Natural killer cell (primary cell): ENCODE measurements at places on chromosomes 12 and 14.

GRCh38 chr12:119700078-119700477 lies 32.1 kb downstream of the PRKAB1 start:
- DNase-seq, result no peak
- H3K4me1 ChIP-seq, result no peaks in the 10 kb centered on the region
- H3K36me3 ChIP-seq, result no peaks in the 10 kb centered on the region
- no peaks in the 10 kb centered on the region for H3K27me3 ChIP-seq
- H3K27ac ChIP-seq, result no peak overlapping the region

DNA sequence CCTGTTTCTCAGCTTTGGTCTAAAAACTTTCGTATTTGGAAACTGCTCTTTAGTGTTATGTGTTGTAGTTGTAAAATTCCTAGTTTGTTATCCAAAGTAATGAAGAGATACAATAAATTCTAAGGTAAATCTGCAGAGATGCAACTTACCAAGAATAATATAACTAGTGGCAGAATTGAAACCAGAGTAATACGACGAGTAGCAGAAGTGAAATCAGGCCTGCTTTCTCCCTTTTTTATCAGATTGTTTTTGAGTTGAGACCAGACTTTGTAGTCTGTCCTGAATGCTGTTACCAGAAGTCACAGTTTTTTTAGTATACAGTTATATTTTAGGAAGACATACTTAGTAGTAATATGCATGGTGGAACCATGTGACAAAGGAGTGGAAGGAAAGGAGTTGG lies 12.5 kb downstream of the PAPOLA start:
- H3K36me3 ChIP-seq, result no peaks in the 10 kb centered on the region
- no peak for DNase-seq
- H3K27me3 ChIP-seq, result no peaks in the 10 kb centered on the region
- peaks cover 16% of the 10 kb centered on the region for H3K4me1 ChIP-seq

GRCh38 chr14:86035882-86036281 lies 505.9 kb downstream of the FLRT2 start:
- H3K27ac ChIP-seq, result no peak overlapping the region
- peak; percentile 3 for DNase-seq
- no peaks in the 10 kb centered on the region for H3K4me1 ChIP-seq
- H3K4me3 ChIP-seq, result no peak overlapping the region

DNA sequence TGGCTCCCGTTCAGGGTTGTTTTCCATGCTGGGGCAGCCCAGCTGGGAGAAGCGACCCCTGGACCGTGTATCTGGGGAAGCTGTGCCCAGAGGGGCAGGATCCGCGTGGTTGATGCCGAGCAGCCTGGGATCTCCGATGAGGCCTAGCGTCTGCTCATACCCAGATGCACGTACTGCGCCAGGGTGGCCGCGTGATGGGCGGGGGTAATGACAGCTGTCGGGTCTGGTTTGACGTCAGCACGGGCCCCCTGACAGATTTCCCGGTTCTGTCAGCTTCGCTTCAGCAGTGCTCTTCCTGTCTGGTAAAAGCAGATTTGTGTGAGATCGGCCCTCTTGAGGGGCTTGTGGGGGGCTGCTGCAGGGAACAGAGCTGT lies 147.3 kb downstream of the TSPAN9 start:
- DNase-seq, result no peak
- no peak overlapping the region for H3K27ac ChIP-seq
- no peak overlapping the region for H3K4me3 ChIP-seq
- no peaks in the 10 kb centered on the region for H3K4me1 ChIP-seq
- H3K27me3 ChIP-seq, result no peaks in the 10 kb centered on the region

DNA sequence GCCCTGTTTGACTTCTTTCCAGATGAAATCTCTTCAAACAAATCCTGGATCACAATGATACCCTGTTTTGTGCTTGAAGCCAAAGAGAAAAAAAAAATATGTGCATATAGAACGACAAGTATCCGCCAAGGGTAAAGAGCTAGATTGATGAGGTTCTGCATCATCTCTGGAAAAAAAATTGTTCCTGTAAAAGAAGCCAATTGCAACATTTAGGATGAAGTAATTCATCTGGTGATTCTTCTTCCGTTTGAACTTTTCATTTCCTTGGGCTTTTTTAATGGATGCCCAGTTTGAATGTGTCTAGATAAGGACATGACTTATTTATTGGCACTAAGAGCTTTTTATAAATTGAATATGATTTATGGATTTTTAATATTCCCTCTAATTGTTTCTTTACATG lies 38.1 kb upstream of the NPAS3 start:
- DNase-seq, result no peak
- no peak overlapping the region for H3K4me3 ChIP-seq
- no peak overlapping the region for H3K27ac ChIP-seq
- H3K36me3 ChIP-seq, result no peaks in the 10 kb centered on the region

GRCh38 chr12:7161811-7162210 lies 27.7 kb upstream of the PEX5 start:
- no peak for DNase-seq
- no peak overlapping the region for H3K27ac ChIP-seq
- H3K4me1 ChIP-seq, result peaks cover 6% of the 10 kb centered on the region
- H3K27me3 ChIP-seq, result peaks cover 2% of the 10 kb centered on the region
- peaks cover 8% of the 10 kb centered on the region for H3K36me3 ChIP-seq

- DNase-seq, result no peak
- H3K27me3 ChIP-seq, result no peaks in the 10 kb centered on the region
- H3K27ac ChIP-seq, result no peak overlapping the region
- H3K4me3 ChIP-seq, result no peak overlapping the region
Measured at GRCh38 chr12:89884952-89885351, 176.3 kb upstream of the ATP2B1 start.

DNA sequence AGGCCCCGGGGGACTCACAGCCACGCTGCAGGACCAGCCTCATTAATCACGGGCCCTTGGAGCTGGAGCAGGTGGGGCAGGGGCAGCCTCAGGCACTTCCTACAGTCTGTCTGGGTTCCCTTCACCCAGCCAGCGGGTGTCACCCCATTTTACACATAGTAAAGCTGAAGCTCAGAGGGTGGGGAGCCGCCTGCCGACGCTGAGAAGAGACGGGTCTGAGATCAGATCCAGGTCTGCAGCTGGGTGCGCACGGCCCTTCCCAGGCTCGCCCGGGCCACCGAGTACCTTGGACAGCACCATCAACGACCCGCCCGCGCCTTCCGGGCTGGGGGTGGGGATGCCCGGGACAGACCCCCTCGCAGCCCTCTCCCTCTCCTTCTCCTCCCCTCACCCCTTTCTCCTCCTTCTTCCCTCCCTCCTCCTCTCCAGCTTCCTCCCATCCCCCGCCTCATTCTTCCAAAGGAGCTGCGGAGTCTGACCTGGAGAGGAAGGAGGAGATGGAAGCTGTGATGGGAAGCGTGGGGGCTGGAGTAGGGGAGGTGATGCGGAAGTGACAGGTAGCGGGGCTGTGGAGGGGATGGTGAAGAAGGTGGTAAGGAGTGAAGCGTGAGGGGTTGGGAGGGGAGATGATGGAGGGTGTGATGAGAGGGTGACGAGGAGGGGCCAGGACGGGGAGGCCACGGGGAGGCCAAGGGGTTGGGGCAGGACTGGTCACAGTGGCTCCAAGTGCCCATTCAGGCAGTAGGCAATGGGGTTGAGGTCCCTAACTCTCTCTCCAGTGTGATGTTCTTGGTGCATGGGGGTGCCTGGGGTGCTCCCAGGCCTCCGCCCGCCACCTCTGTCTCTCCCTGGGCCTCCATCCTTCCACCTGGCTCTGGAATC lies 8.8 kb downstream of the DTX1 start:
- no peaks in the 10 kb centered on the region for H3K36me3 ChIP-seq
- no peak overlapping the region for H3K4me3 ChIP-seq
- H3K4me1 ChIP-seq, result peaks cover 60% of the 10 kb centered on the region
- no peak for DNase-seq

- H3K27ac ChIP-seq, result no peak overlapping the region
- H3K27me3 ChIP-seq, result no peaks in the 10 kb centered on the region
- no peaks in the 10 kb centered on the region for H3K4me1 ChIP-seq
- no peak for DNase-seq
- no peaks in the 10 kb centered on the region for H3K36me3 ChIP-seq
Measured at GRCh38 chr12:2535583-2536204, 259.1 kb upstream of the FKBP4 start.

DNA sequence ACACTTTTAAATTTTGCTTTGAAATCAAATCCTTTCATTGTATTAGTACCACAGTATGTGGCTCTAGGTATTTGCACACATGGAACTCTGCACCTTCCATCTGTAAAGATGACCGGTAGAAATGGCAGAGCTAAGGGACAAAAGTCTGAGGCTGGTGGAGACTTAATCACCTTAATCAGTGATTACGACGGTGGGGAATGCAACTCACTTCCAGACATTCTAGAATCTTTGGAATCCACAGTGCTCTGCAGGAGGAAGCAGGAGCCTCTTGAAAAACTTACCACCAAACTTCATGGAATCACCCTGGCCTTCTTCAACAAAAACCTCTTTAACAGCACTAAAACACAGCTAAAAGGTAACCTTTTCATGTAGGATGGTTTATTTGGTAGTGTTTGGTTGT lies 3.9 kb upstream of the DACT1 start:
- DNase-seq, result no peak
- H3K27me3 ChIP-seq, result peaks cover 3% of the 10 kb centered on the region
- H3K4me1 ChIP-seq, result peaks cover 9% of the 10 kb centered on the region
- H3K4me3 ChIP-seq, result no peak overlapping the region
